ENCODE measurements at places on chromosomes 16 and 17. TPM values are rescaled to one million over a fixed set of nuclear protein-coding genes. Genes with fewer than 3 reads are reported as not detected.

DNA sequence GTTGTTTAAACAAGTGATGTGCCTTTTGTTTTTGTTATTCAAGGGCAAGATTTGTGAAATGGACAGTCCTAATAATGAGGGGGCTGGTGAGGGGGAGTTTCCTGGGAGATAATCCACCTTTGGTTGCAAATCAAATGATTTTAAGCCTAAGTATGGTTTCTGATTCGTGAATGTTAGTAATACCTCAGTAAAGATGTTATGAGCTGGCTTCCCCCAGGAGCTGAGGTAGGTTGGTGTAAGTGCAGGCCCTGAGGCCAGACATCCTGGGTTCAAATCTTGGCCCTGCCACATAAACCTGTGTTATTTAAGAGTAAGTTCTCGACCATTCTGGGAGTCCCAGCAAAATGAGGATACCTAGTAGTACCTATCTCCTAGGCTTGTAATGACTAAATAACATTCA lies 1.5 kb downstream of the SNX29 start:
- DNase-seq: no peak

The KRT33A gene
- total RNA-seq: not detected

GRCh38 chr16:83995754-83996153 lies 27.7 kb downstream of the NECAB2 start:
- DNase-seq: peak; percentile 90

- peak; percentile 72 for DNase-seq
Measured at GRCh38 chr17:72618001-72618509, 474.4 kb downstream of the SLC39A11 start.

The ZNF286A gene
- 17.4 TPM for total RNA-seq

The ITPRIPL2 gene
- total RNA-seq: 48.1 TPM

DNA sequence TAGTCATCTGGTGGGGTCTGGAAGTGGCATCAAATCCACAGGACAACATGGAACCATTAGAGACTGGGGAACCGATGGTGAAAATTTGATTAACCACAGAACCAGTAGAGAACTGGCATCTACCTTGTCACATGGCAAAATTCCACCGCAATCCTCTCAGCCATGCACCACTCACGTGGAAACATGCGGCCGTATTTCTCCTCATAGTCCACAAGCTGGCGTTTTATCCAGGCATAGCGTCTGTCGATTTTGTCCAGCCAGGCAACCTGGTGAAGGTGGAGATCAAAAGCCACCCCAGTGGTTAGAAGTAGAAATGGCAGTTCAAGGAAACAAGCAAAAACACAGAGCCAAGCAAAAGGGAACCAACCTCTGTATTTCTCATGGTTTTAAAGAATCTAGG lies 87.6 kb downstream of the VPS53 start:
- DNase-seq: no peak

- DNase-seq: peak; percentile 68
Measured at GRCh38 chr17:73336408-73337329, 24.9 kb upstream of the CDC42EP4 start.

DNA sequence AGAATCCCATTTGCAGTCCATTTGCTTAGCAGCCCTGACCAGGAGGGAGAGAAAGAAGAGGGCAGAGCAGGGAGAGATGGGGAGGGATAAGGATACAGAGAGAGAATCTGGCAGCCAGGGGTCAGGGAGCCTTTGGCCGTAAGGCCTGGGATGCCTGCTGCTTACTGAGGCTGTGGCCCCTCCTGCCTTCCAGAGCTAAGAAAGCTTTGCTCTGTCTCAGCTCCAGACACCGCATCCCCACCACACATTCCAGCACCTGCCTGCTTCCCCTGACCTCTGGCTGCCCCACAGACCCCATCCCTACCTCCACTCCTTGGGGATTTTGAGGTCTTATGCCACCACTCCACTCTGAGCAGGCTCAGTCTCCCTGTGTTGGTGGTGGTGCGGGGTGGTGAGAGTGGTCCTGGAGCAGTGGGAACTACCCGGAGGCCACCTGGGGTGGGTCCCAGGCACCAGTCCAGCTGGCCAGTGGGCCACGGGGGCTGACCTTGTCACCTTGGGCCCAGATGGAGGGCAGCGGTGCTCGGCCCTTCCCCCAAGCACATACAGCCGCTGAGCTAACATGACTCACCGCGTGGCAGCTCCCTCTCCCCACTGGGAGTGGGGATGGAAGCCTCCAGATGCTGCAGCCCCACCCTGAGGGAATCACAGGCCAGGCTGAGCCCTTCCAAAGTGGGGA lies 58.3 kb downstream of the RAI1 start:
- no peak for DNase-seq

GRCh38 chr17:79809530-79810129 lies 12.8 kb upstream of the CBX8 start:
- DNase-seq: no peak

- no peak for DNase-seq
Measured at GRCh38 chr17:1834380-1835149, 4.8 kb downstream of the RPA1 start.
